ENCODE measurements at places on chromosomes 4 and X.
A peak's percentile ranks its signal among the peaks of the same experiment; 100 is the strongest.

DNA sequence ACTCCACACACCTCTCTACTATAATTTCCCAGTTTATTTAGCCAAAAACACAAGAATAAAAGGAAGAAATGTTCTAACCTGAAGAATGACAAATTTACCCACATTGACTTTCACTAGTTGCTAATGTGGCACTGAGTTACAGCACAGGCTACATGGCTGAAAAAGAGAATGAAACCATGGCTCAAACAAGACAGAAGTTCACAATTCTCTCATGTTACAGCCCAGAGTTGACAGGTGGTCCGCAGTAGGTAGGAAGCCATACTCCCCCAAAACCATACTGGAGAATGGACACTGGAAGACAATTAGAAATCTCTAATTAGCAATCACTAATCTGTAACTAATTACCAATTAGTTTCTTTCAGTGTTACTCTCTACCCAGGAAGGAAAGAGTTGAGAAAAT is 170.8 kb downstream of the ADGRA3 start:
- DNase-seq, result no peak

GRCh38 chrX:11341274-11342201 is 48.3 kb downstream of the AMELX start:
- DNase-seq, result no peak

- peak; percentile 12 for DNase-seq
These were observed 22.5 kb downstream of the MID1 start for GRCh38 chrX:10597871-10598270.

DNA sequence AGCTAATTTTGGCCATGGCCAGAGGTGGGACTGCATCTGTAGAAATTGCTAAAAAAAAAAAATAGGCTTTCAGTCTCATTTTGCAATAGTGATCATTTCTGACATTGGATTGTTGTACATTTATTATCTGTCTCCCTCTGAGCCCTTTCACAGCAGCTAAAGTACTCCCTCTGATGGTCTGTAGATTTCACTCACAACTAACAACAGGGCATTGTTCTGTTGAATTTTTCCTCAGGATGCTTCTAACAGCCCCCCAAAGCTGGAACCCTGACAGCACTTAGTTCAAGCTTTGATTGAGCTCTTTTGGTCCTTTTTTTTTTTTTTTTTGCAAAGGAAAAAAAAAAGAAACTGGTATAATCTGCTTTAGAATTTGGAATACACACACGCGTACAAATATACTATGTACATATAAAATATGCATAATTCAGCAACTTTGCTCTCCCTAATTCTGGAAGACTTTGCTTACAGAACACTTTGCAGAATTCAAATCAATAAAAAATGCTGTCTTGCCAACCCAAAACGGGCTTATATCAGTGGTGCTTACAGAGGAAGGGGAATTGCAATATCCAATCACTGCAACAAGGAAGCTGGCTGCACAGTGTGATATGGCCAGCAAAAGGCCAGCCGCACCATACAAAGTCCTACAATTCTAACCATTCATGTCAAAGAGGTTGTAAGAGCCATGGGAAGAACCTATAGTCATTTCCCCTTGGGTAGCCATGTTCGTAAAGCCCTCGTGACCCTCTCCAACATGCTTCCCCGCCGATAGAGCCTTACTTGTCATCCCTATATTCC is 406.4 kb downstream of the SMARCA1 start:
- DNase-seq, result no peak

GRCh38 chrX:41779030-41779564 is 55.1 kb downstream of the GPR82 start:
- peak; percentile 27 for DNase-seq

GRCh38 chr4:70356185-70356584 is 4.4 kb upstream of the SMR3A start:
- no peak for DNase-seq

DNA sequence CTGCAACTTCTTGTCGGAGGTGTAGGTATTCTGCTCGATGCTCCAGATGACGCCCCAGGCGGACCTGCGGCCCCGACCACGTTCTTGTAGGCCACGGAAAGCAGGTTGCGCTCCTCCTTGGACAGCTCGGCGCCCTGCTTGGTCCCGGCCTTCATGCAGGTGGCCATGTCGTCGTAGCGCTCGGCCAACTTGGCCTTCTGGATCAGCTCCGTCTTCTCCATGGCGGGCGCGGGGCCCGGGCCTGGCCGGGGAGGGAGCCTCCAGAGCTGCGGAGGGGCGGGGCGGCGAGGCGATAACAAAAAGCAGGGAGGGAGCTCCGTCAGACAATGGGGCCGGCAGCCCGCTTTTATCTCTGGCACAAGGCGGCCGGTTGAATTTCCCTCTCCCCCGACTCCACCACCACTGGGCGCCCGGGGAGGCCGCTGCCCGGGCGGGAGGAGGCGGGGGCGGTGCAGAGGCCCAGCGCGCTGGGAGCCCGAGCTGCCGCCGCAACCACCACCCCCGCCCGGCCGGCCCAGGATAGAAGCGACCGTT is 28.3 kb upstream of the DRP2 start:
- no peak for DNase-seq

DNA sequence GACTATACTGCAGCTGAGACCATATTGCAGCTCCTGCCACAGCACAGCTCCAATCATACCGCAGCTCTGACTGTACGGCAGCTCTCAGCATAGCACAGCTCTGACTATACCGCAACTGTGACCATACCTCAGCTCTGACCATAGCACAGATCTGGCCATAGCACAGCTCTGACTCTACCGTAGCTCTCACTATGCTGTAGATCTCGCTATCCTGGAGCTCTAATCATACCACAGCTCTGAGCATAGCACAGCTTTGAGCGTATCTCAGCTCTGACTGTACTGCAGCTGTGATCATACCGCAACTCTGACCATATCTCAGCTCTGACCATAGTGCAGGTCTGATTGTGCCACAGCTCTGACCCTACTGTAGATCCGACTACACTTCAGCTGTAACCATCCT is 139.2 kb downstream of the ASMT start:
- no peak for DNase-seq

- no peak for DNase-seq
These were observed 118.4 kb upstream of the LNX1 start for GRCh38 chr4:53709693-53710092.

- no peak for DNase-seq
These were observed 39.9 kb downstream of the SLC9A6 start for GRCh38 chrX:136025091-136025490.

GRCh38 chr4:175419236-175419718 is 392.8 kb downstream of the GPM6A start:
- no peak for DNase-seq

GRCh38 chrX:120014354-120015130 is 62.9 kb downstream of the RHOXF2B start:
- DNase-seq, result no peak

GRCh38 chr4:153623491-153623890 is 60.6 kb upstream of the TLR2 start:
- DNase-seq, result no peak

DNA sequence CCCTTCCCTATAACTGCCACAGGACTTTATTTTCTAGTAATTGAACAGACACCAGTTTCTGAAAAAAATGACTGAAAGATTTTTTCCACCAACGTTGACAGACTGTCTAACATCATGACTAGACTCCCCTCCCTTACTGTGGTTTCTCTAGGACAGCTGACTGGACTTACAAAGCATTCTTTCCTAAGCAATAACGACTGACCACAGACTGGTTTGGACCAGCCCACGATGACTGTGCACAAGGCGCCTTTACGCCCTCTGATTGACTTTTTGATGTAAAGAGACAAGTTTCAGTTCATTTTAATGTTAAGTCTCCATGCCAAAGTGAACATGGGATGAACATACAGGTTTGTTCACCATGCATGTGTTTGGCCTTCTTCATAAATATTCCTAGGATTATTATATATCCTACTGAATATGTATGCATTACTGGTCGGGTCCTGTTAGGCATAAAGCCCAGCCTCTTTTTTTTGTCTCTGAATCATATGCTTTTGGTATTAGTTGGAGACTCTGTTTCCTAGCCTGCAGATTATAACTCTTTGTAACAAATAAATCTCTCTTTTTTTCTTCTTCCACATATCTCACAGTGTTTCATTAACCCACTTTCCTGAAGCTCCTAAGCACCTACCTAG is 50.5 kb upstream of the UGT2B4 start:
- no peak for DNase-seq

DNA sequence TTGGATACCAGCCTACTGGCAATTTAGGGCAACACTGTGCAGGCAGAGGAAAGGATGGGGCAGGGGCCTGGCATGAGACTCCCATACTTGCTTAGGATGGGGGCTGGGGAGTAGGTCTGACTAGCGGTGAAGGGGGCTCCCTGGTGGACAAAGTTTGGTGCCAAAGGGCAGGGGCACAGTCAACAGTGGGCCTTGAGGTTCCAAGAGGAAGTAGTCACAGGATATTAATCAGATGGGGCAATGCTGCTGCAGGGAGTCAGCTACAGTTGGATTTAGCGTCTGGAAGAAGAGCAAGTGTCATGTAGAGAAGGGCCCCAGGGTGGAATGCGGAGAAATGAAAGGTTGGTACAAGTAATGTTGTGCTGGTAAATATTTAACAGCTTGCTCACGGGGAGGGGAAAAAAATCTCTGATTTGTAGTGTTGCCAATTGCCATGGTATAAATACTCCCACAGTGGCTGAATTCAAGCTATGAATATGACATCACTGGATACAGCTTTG is 139.4 kb downstream of the PJA1 start:
- DNase-seq, result no peak

GRCh38 chr4:36573441-36573840 is 292.0 kb downstream of the DTHD1 start:
- DNase-seq, result no peak

DNA sequence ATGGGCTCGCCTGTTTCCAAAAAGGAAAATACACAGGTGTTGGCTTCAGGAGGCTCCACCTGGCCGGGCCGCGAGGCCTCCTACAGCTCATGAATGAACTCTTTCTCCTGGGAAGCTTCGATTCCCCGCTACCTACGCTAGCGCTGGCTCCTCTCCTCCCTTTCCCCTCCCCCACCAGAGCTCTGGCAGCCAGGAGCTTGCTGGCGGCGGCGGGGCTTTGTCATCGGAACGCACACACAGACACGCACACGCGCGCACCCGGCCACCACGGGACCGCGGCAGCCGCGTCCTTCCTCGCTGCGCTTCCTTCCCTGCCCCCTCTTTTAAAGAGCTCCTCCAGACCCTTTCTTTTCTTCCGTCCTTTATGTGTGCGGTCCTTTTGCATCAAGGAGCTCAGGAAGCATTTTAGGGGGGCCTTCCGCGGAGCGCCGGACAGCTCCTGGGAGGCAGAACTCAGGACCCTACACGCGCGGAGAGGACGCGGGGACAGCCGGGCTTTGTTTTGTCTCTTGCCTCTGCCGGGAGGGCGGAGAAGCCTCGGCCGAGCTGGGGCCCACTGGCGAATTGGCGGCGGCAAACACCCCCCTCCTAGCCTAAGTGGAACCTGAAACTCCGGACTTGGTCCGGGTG is 70.2 kb upstream of the BCOR start:
- DNase-seq, result no peak

DNA sequence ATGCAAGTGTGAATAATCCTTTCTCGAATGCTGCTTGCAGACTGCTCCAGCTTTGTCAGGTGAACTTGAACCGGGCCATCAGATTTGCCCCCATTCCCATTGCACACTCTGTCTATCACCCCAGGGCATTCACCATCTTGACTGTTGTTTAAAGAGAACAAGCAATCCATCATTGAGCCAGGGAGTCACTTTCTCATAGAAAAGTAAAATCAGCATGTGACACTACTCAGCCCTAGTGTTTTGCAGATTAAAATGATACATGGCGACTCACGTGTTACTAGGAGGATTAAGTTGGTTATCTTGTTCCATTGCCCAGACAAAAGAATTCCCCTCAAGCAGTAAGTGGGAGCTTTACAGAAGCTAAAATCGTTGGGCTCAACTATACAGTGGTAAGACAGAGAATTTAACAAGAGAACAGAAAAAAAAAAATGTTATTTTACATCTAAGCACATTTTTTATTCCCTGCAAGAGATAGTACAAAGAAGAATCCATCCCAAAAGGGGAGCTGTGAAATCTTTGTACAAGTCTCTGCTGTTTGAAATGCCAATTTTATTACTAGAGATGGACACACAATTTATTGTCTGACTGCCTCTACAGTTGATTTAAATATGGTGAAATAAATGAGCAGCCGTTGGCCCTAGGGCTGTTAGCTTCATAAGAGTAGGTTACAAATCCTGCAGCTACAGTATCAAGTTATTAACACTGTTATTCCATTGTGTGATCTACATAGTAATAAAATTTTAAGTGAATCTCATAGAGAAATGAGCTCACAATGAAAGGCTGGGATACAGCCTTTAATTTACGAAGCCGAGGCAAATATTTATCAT is 67.5 kb downstream of the NEUROG2 start:
- DNase-seq, result no peak

GRCh38 chrX:17380221-17380620 is 5.2 kb downstream of the NHS start:
- no peak for DNase-seq

- no peak for DNase-seq
These were observed 36.0 kb downstream of the LHFPL1 start for GRCh38 chrX:112643721-112644120.

DNA sequence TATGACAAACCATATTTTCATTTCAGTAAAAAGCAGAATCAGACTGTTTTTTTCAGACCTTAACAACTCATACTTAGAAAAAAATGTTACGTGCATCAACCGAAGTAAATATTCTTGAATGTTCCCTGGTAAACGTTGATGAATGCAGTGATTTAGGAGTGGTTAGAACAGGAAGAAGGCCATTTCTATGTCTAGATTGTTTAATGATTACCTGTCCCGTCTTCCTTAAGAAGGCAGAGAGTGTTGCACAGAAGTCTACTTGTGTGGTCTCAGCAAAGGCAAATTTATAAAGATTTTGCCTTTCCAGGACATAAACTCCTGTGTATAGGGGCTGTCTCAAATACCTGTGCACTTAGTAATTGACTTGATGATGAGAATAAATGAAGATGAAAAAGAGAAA is 134.5 kb downstream of the MGST2 start:
- no peak for DNase-seq

DNA sequence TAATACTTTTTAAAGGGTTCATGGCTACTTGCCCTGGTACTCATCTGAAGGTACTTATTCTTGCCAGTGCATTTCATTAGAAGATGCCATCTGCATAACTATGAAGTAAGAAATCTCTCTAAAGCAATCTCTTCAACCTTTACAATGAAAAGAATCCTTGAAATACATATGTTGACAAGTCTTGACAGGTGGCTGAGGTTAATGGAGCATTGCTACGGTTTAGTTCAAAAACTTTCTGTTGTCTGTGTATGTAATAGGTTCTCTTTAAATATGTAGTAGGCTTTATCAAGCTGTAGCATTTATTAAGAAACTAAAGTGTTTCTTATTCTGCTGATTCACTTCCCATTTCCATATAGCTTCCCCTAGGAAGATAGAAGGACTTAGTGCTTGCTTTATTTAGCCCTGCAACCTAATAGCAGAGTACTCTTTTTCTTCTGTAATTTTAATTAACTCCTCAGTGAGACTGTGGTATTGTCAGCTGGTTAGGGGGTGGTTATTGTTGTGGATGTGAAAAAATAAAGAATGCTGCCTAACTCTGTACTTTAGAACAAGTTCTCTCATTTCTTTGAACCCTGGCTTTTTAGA is 39.3 kb downstream of the SLAIN2 start:
- no peak for DNase-seq

DNA sequence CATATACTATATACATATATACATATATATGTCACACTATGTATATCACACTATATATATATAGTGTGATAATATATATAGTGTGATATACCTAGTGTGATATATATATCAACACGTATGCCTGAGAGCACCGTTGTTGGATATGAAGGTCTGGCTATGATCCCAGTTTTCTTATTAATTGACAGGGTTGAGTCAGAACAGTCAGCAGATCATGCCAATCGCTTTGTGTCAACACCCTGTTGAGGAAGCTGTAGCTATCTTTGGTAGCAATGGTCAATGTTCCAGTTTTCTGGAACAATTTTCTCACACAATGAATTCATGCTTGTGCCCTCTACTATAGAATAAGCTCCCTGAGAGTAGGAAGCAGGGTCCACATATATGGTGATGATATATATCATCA is 496.0 kb upstream of the AGA start:
- no peak for DNase-seq

Data from SHP77 treated with DMSO at 0.1 percent for 48 hours (cell line).